AML-193 (cell line): ENCODE measurements at places on chromosomes 7 and 10.

- DNase-seq = no peak
Measured at GRCh38 chr7:41277561-41277960, 425.3 kb downstream of the INHBA start.

- DNase-seq = no peak
Measured at GRCh38 chr7:150722431-150722931, 6.1 kb downstream of the GIMAP1 start.

- DNase-seq = peak; percentile 54
Measured at GRCh38 chr10:63265222-63265617, 132.1 kb downstream of the NRBF2 start.

DNA sequence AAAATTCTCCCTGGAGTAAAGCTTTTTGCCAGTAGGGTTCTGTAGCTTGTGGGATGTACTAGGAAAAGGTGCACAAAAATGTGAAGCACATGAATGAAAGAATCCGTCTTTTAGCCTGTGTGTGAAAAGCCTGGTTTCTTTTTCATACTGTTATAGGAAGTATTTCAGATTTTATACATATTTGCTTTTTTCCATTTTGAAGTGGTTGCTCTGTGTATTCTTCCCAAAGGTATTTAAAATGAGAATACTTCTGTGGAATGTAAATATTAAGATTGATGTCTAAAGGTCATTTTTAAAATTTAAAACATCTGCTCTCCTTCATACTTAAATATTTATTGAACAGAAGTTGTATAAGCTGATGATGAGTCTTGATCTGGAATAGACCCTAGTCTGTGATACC lies 96.8 kb downstream of the CDK14 start:
- no peak for DNase-seq

- DNase-seq = no peak
Measured at GRCh38 chr7:129083525-129083924, 28.6 kb upstream of the TNPO3 start.

DNA sequence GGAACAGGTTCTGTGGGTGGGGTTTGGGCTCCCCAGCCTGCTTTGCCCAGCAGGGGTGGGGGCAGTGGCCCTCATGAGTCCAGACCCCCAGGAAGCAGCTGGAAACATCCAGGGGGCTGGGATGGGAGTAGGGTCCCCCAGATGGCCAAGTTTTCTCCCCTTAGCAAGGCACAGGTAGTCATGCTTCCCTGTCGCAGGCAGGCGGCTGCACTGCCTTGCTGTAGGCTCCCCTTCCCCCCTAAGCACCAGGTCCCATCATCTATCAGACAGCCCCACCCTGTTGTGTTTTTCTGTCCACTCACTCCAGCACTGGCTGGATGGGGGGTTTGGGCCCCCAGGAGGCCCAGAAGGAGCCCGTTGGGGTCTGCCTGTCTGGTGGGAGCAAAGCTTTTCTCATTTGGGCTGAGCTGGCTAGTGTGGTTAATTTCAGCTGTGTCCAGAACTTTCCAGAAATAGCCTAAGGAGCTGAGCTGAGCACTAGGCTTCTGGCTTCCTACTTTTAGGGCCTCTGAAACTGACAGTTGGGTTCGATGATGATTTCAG lies 7.9 kb downstream of the BRI3 start:
- DNase-seq = no peak

DNA sequence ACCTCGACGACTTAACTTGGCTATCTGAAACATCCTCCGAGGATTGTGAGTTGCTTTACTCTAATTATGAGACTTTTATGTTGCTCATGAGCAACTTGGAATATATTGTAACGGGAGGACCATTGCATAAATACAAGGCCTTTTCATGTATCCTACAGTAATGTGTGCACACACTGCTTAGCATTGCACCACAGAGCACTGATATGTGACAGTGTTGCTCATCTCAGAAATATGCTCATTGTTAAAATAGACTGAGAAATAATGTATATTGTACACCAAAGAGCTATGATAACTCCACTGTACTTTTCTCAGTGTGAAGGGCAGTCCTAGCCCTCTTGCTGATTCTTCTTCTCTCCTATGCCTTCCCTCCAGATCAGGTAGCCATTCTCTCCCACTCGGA lies 102.8 kb upstream of the CDK13 start:
- no peak for DNase-seq

DNA sequence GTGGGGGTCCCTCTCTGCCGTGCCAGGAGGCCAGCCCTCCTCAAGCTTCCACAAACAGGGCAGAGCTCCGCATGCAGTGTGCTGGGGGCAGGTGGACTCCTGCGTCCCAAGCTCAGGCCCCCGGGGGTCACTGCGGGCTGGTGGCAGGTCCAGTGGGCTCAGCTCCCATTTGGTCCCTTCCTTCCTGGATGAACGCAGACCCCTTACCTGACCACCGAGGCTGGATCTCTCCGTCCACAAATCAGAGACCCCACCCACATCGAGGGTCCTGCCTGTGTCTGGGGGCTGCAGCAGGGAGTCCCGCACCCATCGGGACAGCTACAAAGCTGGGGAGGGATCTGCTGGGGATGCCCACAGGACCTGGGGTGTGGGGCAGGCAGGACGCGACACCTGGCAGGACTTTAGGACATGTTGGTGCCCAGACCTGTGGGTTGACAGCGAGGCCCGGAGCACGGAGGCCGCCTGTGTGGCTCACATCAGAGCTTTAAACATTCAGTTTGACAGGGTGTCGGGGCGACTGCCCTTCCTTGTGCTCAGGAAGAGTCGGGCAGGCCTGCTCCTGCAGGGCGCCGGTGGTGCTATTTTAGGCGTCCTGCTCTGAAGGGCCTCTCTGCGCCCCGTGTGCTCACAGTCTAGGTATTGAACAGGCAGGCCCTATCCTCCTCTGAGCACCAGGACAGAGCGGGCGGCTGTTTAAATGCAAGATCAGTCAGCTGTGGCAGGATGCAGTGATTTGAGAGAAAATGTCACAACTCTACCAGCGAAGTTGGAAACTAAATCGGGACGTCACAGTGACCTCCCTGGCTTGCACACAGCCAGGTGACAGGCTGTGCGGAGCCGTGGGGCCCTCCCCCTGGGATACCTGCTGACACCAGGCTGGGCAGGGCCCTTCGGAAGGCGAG lies 15.9 kb upstream of the CFAP46 start:
- DNase-seq = no peak
